ENCODE measurements at places on chromosomes 6 and 20. TPM values are rescaled to one million over a fixed set of nuclear protein-coding genes. Genes with fewer than 3 reads are reported as not detected.

GRCh38 chr6:43736211-43736786 is 33.7 kb upstream of the VEGFA start:
- peak; percentile 38 for DNase-seq

Gene JAG1
- total RNA-seq = 20.8 TPM

GRCh38 chr6:52377538-52378221 is 15.7 kb downstream of the PAQR8 start:
- no peak for DNase-seq

Gene TCP11
- total RNA-seq = not detected

- no peak for DNase-seq
These were observed 43.6 kb downstream of the AFDN start for GRCh38 chr6:167870321-167870720.

GRCh38 chr6:110421749-110422443 is 6.5 kb upstream of the DDO start:
- DNase-seq = no peak

DNA sequence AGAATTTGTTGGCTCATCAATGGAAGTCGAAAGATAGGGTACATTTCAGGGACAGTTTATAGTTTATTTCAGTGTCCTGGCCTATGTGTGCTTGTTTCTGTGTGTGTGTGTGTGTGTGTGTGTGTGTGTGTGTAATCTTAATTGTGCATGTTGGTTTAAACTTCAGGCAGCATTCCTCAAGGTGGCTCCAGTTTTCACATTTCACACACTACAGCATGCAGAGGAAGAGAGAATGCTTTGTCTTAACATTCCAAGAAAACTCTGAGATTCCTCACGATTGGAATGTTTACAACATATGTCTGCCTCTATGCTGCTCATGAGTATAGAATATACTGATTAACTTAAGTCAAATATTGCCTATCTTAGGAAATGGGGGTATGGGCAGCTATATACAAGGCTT is 332.6 kb upstream of the EPHA7 start:
- no peak for DNase-seq

Gene TASP1
- total RNA-seq = 14.5 TPM

Gene PPP1R3G
- total RNA-seq = not detected

GRCh38 chr20:18224968-18225568 is 63.3 kb upstream of the ZNF133 start:
- peak; percentile 77 for DNase-seq

Gene KCNQ2
- 72.1 TPM for total RNA-seq

Gene EIF6
- 114 TPM for total RNA-seq

GRCh38 chr6:5670811-5671561 is 335.7 kb downstream of the NRN1 start:
- DNase-seq = peak; percentile 42

DNA sequence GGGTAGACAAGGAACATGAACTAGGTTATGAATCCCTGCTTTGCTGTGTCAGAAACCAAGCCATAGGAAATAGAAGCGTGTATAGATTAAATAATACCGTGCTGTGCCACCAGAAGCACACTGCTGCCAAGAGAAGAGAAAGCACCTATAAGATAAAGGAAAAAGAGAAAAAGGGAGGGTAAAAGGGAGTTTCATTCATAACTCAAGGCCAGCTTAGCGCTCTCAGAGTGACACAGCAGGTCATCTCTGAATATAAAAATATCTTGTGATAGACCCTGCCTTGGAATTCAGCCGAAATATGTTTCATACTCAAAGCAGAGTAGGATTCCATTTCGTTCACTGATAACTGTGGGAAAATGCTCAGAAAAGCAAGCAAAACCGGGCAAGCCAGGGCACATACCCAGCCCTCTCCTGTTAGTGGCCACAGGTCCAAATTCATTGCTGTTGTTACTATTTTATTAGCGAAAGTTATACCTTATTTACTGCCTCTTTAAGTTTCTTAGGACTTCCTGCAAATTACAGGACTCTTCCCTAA is 8.7 kb downstream of the JAG1 start:
- peak; percentile 36 for DNase-seq

DNA sequence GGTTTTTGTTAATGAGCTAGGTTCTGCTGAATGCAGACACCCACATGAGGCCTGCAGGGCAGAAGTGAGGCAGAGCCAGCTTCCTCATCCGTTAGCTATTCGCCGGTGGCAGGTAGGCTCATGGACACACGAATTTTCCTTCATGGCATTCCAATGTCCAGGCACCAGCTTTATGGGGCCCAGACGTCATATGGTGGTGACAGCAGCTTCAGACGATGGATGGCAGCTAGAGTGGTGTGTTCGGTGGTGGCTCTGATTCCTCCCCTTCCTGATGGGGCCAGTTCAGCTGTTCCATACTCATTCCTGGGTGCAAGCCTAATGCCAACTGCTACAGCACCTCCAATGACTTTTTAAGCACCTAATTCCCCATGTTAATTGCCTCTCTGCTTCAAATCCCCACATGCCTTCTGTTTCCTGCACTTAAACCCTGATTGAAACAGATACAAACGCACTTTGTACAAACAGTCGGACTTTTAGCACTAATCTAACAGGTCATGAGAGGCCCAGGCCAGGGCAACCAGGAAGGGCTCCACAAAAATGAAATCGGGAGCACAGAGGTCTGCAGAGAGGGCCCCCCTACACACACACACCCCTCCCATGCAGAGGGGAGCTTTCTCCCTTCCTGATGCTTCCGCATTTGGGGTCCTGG is 35.7 kb upstream of the MLN start:
- DNase-seq = no peak

GRCh38 chr6:2895072-2895471 is 8.0 kb downstream of the SERPINB9 start:
- DNase-seq = peak; percentile 31

Gene TMEM244
- total RNA-seq = not detected

DNA sequence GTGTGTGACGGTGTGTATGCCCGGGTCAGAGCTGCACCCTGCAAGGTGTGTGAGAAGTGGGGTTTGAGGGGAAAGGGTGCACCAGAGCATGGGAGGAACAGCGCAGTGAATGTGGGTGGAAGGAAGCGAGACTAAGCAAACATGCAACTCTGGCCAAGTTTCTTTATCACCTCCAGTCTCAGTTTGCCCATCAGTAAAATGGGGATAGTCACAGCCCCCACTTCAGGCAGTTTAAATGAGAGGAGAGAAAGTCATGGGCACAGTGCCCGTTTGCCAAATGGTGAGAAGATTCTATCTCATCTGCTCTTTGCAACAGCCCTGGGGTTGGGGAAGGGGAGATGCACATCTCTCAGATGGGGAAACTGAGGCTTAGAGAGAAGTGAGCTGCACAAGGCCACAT is 12.8 kb upstream of the VSTM2L start:
- no peak for DNase-seq

GRCh38 chr6:37257634-37258404 is at the start of the genes TBC1D22B and TMEM217:
TBC1D22B (plus strand) TSS chr6:37257772; CDS start chr6:37257918, 146 bp downstream.
TMEM217 (minus strand) TSS chr6:37258144; CDS start chr6:37219030, 39,114 bp downstream.
- peak; percentile 100 for DNase-seq

DNA sequence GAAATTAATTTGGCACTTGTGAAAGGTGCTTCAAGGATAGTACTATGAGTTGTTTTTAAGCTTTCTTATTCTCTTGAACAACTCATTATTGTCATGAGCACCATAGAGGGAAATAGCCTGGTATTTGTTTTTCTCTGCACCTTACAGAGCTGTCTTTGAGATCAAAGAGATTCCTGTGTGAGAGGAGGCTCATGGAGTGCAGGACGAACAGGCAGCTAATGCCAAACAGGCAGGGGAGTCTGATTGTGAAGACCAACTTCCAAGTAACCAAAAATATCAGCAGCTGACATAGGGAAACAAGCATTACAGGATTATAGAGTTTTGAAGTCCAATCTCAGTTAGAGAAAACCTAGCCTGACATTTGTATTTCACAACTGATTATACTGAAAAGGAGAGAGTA is 110.6 kb upstream of the TENT5A start:
- DNase-seq = peak; percentile 59

DNA sequence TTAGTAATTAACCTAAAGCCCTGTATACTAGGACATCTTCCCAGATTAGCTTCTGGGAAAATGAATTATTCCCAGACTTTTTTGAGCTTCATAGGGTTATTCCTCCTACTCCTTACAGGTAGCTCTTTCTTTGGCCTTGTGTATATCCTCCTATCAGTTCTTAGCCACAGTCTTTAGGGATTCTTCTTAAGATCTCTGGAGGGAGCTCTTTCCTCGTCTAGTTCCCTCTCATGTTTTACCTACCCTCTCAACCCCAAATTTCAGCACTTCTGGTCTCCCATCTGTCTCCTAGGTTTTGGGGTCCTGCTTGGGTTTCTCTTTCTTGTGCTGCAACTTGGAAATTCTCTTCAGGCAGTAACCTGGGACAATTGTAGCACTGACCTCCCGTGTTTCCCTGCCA is 46.4 kb upstream of the SLC35B3 start:
- no peak for DNase-seq

DNA sequence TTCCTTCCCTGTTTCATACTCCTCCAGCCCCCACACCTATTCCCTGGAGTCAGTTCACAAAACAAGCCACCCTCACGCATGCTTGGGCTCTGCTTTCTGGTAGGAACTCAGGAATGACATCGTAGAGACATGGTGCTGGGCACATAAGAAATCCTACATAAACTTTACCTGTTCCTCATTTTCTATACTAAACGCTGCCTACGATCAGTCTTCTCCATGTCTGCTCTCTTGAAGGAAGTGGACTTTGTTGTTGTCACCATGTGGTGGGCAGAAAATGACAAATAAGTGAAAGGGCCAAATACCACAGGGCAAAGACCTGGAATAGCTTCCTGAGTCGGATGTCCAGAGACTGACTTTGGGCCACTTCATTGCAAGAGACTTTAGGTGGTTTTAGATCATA is 10.1 kb downstream of the MYLK4 start:
- DNase-seq = no peak

DNA sequence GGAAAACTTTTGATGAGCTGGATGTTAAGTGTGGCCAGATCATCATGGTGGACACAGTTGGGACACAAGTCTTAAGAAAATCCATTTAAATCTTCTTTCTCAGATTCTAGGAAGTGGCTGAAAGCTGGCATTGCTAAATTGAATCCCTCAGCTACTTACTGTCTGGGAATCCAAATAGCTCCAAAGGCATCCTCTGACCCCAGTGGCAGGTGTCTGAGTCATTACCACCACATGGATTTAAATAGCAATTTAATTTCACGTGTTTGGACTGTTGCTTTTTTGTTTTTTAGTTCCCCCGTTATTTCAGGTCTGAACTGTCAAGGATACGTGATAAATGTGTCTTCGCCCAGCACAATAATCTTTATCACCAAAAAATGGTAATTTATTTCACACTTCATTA is 33.2 kb upstream of the HDGFL1 start:
- no peak for DNase-seq

GRCh38 chr6:167211881-167212712 is 54.3 kb upstream of the GPR31 start:
- DNase-seq = peak; percentile 45

DNA sequence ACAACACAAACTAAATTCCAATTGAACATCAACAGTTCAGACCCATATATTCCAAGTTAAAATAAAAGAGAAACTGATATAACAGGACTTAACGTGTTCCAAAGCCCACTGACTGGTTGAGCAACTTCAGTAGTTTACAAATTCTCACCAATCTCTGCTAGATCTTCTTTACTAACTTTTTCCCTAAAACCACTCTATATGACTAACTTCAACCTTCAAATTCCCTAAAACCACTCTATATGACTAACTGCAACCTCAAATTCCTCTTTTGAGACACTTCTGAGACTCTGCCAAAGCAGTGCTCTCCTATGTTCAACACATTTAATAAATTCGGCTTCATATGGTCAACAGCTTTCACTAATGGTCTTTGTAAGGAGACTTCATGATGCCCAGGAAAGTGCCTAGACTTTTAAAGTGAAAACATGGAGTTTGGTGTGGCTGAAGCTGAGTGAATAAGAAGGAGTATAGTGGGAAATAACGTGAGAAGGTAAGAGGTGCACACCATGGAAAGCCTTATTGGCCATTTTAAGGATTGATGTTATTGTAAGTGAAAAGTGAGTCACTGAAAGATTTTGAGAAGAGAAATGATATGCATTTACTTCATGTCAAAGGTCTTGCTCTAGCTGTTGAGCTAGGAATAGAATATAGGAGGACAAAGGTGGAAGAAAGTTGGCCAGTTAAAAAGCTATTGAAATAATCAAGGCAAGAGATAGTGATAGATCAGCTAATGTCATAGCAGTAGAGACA is 134.0 kb upstream of the HCRTR2 start:
- no peak for DNase-seq

DNA sequence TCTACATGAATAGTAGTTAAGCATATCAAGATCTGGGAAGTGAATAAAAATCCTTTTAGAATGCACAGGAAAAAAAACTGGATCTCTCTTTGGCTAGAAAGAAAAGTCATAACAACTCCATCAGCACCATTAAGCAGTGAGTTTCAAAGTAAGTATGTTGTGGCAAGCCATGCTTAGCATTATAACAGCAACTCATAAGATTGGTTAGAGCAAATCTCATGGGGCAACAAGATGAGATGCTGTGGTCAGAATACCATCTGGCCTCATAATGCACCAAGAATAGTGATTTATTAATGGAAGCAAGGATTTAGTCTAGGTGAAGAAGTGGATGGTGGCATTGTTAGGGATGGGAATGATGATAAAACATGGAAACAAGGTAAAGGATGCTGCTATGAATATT is 159.4 kb downstream of the PHF3 start:
- no peak for DNase-seq

DNA sequence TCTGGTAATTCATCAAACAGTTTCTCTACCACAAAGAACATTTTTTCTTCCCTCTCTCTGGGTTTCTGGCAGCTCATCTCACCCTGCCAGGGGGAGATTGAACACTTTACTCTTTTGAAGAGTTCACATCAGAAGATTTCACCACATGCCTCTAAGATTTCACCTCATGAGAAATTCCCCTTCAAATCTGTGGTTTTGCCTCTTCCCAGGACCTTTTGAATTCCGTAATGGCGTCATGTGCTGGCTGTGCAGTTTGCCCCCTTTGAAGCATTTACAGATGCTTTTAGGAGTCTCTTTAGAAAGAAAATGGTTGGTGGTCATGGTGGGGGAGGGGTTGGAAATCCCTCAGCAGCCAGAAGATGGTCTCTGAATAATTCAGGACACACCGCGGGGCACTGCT is 486.1 kb downstream of the QKI start:
- no peak for DNase-seq

DNA sequence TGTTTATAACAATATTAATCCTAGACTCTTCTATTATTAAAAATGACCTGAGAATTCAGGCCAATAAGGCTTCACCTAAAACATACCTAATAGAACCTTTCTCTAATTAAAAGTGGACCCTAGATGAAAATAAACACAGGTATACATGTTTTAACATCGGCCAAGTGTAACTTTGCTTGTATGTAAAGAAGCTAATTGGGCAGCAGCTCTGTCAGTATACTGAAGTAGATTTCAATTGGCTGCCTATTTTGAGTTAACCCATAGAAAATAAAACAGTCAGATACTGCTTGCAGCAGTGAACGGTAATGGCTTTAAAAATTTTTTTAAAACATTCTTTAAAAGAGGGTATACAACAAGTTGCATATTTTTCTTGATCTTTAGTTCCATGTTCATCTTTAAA is 67.3 kb downstream of the PDSS2 start:
- DNase-seq = no peak

Gene EYS
- total RNA-seq = 0.47 TPM
